Tibial nerve (tissue), 4 donors: ENCODE measurements at places on chromosomes 4 and X. TPM values are rescaled to one million over a fixed set of nuclear protein-coding genes. Genes with fewer than 3 reads are reported as not detected.

LGI2 gene
- total RNA-seq, result 24.7 TPM

PAGE1 gene
- not detected for total RNA-seq

GRCh38 chrX:40570346-40571093 is 10.2 kb upstream of the ATP6AP2 start:
- no peak overlapping the region for H3K4me3 ChIP-seq
- no peaks in the 10 kb centered on the region for H3K4me1 ChIP-seq
- no peaks in the 10 kb centered on the region for H3K27me3 ChIP-seq
- H3K27ac ChIP-seq, result no peak overlapping the region

DNA sequence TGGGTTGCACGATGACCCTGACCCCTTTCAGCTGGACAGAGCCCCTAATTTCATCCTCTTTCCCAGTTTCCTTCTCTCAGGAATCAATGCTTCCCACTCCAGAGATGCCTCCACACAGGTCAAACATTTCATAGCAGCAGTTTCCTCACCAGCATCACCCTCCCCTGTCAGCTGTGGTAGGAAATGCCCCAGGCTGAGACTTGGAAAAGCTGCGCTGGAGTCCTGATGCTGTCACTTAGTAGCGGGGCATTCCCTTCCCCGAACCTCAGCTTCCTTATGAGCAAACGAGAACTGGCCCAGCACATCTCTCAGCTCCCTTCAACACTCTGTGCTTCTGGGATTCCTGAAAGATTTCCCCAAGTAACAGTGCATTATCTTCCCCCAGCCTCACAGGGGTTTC is 2.7 kb downstream of the GJB1 start:
- H3K4me3 ChIP-seq, result no peak overlapping the region
- no peak for DNase-seq
- H3K27me3 ChIP-seq, result no peaks in the 10 kb centered on the region
- H3K36me3 ChIP-seq, result no peaks in the 10 kb centered on the region
- H3K4me1 ChIP-seq, result no peaks in the 10 kb centered on the region

GRCh38 chr4:26178854-26179253 is 142.0 kb upstream of the RBPJ start:
- H3K4me3 ChIP-seq, result no peak overlapping the region
- DNase-seq, result peak; percentile 35
- H3K27ac ChIP-seq, result no peak overlapping the region
- H3K36me3 ChIP-seq, result no peaks in the 10 kb centered on the region
- peaks cover under 1% of the 10 kb centered on the region for H3K4me1 ChIP-seq
- H3K27me3 ChIP-seq, result no peaks in the 10 kb centered on the region

- DNase-seq, result no peak
- no peak overlapping the region for H3K4me3 ChIP-seq
- no peak overlapping the region for H3K27ac ChIP-seq
- H3K4me1 ChIP-seq, result no peaks in the 10 kb centered on the region
These were observed 297.8 kb downstream of the PPP3CA start for GRCh38 chr4:101049549-101050001.
